Activated CD8-positive, alpha-beta memory T cell treated with anti-CD3 and anti-CD28 coated beads, Interleukin-2, amount 10 ng/mL, durations not matched to agents 7 days and 5 days (primary cell): ENCODE measurements at places on chromosomes 2 and 18. TPM values are rescaled to one million over a fixed set of nuclear protein-coding genes. Genes with fewer than 3 reads are reported as not detected.

EGR4 gene
- 0.15 TPM for total RNA-seq

DNA sequence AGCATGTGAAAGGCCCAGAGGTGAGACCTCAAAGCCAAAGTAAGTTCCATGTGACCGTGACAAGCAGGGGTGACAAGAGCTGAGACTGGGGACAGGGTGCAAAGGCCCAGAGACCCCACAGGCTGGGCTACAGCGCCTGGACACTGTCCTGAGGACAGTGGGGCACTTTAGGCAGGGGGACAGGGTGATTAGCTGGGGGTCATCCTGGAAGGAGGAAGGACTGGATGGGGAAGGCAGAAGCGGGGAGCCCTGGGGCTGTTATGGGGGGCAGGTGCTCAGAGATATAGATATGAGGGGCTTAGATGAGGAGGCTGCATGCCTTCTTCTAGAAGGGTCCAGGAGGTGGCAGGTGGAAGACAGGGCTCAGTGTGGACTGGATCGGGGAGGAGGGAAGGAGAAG, 31.5 kb downstream of the KIF1A start:
- H3K27me3 ChIP-seq = no peaks in the 10 kb centered on the region
- DNase-seq = no peak
- no peaks in the 10 kb centered on the region for H3K36me3 ChIP-seq
- no peak overlapping the region for H3K4me3 ChIP-seq
- no peaks in the 10 kb centered on the region for H3K4me1 ChIP-seq

GRCh38 chr2:160956243-160956802, 203.9 kb upstream of the TANK start:
- H3K4me3 ChIP-seq = no peak overlapping the region
- no peak for DNase-seq
- H3K4me1 ChIP-seq = no peaks in the 10 kb centered on the region
- H3K27ac ChIP-seq = no peak overlapping the region
- peaks cover 6% of the 10 kb centered on the region for H3K27me3 ChIP-seq

GRCh38 chr18:26416652-26417150, 131.7 kb downstream of the KCTD1 start:
- H3K27me3 ChIP-seq = no peaks in the 10 kb centered on the region
- no peak overlapping the region for H3K4me3 ChIP-seq
- no peak for DNase-seq
- H3K4me1 ChIP-seq = no peaks in the 10 kb centered on the region

ABCG8 gene
- total RNA-seq = not detected

DNA sequence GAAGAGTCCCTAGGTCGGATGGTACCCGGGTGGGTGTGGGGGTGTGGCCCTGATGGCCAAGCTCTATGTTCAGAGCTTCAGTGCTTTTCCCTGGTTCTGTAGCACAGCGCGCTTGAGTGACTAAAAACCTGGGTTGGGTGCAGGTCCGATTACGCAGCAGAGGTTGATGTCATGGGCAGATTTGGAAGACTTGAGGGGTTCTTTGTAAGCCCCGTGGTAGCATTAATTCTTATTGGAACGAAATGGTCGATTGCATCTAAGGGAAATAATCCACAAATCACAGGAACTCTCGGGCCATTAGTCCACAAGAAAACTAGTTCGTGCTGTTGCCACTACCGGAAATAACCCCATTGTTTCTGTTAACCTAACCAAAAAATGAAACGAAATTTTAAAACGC, 9.0 kb downstream of the HOXD8 start:
- H3K4me3 ChIP-seq = no peak overlapping the region
- H3K36me3 ChIP-seq = peaks cover 2% of the 10 kb centered on the region
- no peak overlapping the region for H3K27ac ChIP-seq
- H3K4me1 ChIP-seq = peaks cover 15% of the 10 kb centered on the region

DNA sequence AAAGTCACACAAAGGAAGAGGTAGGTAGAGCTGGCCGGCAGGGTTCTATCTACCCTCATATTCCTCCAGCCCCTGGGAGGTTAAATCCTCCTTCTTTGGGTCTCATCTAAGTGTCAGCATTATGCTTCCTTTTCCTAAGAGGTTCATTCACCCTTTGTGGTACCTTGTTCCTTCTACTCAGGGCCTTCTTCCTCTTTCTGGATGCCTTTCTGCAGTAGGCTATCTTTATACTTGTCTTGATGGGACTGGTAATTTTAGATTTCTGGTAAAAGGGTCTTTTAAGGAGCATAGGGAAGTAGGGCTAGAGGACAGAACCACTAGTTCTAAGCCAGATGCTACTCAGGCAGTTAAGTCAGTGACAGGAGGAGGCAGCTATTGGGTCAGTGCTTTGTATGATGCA, 13.7 kb upstream of the TNP1 start:
- H3K4me3 ChIP-seq = no peak overlapping the region
